T-helper 2 cell (primary cell): ENCODE measurements at places on chromosomes 7 and 10.

GRCh38 chr10:91557651-91558111 lies 75.2 kb downstream of the PPP1R3C start:
- no peak for DNase-seq

- no peak for DNase-seq
These were observed 22.1 kb downstream of the HSPA12A start for GRCh38 chr10:116720241-116720643.

GRCh38 chr7:86013662-86014061 lies 630.0 kb upstream of the GRM3 start:
- no peak for DNase-seq

DNA sequence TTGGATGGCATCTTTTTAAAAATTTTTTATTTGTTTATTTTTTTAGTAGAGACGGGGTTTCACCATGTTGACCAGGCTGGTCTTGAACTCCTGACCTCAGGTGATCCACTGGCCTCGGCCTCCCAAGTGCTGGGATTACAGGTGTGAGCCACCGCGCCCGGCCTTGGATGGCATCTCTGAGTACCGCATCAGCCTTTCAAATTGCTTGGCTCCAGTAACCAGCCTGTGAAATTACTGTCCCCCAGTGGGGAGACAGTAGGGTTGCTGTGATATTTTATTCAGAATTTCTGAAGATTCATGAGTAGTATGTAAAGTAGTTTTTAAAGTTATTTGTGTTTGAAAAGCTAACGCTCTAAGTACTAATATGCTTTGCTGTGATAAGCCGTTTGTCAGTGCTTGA lies 1.2 kb downstream of the NUB1 start:
- DNase-seq, result no peak

GRCh38 chr7:2864999-2865670 lies 21.0 kb upstream of the GNA12 start:
- DNase-seq, result peak; percentile 60

DNA sequence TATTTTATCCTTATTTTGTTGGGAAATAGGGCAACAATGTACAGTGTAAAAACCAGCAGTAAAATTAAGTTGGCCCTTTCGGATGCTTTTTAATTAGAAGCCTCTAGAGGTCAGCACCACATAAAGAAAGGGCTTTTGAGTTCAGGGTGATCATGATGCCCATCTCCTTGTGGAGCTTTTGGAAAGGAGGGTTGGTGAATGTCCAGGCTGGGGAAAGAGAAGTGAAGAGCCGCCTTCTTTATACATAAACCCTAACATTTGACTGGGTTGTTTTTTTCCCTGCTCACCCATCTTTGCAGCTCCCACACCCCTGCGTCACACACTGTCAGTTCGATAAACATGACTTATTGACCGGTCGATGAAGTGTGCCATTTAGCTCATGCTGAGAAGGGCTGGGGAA lies 29.8 kb downstream of the MTURN start:
- DNase-seq, result no peak

DNA sequence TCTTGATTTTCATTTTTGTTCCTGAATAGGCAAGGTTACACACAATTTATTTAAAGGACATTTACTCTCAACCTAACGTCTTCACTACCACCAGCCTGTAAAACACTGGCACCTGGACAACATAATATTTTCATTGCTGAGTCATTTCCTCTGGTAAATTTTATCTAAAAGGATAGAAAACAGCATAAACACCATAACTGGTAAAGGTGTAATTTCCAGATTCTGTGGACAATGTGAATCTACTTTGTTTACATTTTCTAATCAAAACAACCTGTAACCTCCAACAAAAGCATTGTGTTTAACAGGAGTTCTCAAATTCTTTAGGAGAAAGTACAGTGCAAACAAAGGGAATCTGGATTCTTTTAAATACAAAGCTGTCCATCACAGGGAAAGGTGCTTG lies 472.0 kb upstream of the AKR1E2 start:
- no peak for DNase-seq

DNA sequence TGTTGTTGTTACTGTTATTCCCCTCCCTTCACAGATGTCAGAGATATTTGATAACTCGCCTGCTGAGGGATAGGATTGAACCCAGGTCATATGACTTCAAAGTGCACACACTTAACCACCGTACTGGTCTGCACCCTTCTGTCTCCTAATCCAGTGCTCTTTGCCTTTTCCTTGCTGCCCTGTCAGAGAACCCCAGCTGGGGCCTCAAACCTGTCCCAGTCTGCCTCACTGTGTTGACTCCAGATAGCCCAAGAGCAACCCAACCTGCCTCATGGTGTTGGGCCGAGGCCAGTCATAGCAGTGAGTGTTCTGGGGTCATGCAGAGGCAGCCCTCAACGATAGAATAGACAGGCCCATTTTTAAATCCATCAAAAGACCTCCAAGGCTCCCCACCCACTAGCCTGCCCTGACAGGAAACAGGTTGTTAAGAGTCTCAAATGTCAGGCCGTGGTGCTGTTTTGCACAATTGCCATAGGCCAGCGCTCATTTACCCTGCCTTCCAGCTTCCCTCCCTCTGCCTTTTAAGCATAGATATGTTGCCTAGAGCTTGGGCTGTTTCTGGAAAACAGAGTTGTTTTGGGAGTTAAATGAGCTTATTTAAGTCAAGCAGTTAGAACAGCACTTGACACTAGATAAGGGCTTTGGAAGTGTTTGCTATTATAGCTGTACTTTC lies 37.0 kb upstream of the PDCD4 start:
- DNase-seq, result no peak

GRCh38 chr10:119523895-119524719 lies 18.4 kb downstream of the RGS10 start:
- DNase-seq, result no peak

GRCh38 chr10:101828766-101829551 lies 10.7 kb upstream of the OGA start:
- no peak for DNase-seq

DNA sequence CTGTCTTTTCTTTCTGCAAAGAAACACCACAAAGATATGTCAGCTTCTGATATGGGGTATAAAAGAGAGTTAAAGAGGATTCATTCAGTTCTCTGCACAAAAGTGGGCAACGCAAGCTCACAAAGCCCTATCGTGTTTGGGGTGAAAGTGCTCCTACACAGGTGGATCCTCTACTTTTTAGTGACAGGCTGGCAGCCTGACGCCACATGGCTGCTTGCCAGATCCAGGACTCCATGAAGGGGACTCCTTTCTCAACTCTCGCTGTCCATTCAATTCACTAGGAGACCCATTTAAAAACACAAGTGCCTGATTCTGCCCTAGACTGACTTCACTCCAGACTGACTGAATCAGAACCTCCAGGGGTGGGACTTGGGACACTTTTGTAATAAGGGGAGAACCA lies 8.0 kb downstream of the PARP12 start:
- no peak for DNase-seq

DNA sequence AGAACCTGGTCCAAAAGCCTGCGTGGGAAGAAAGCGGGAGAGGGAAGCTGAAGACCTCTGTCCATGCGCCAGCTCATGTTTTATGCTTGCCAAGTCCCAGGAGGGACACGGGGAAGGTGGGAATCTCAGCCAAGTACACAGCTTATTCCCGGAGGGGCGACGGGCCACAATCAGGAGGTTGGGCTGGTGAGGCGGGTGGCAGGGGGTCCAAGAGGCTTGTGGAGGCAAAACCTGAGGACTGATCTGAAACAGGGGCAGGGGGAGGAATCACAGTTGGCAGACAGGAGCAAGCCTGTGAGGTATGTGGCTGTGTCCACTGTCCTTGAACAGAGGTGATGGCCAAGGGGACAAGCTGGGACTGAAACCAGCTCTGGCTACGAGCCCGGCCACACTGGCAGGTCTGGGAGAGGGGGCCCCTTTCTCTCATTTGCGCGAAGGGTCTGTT lies 38.0 kb upstream of the LEP start:
- DNase-seq, result no peak

DNA sequence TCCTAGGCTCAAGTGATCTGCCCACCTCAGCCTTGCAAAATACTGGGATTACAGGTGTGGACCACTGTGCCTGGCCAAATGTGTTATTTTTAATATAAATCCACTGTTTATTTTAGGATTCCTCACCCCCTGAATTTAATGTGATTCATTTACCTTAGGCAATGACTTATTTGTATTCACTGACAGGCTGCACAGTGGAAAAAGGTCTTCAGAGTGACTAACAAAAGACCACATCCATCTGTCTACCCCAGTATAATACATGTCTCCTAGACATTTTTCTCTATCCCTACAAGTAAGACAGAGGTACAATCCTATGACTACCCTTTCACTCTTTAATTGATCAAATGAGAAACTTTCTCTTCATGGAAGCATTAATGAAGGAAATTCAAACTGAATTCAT lies 230.2 kb downstream of the AHR start:
- DNase-seq, result no peak

DNA sequence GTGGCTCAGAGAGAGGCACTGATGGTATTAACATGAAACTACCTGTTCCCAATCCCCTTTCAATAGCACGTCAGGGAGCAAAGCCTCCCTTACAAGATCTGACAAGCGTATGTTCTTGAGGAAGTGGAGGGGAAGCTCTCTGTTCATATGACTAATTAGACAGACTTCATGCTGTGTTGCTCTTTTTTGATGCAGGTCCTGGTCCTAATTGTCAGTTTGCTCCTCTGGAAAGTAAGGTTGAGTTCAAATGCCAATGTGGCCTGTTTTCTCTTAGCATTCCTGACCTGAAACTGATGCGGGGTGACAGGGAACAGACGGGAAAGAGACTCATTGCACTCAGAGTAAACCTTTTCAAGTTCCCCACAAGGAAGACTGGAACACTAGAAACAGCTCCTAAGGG lies 27.0 kb upstream of the TBX20 start:
- DNase-seq, result no peak

DNA sequence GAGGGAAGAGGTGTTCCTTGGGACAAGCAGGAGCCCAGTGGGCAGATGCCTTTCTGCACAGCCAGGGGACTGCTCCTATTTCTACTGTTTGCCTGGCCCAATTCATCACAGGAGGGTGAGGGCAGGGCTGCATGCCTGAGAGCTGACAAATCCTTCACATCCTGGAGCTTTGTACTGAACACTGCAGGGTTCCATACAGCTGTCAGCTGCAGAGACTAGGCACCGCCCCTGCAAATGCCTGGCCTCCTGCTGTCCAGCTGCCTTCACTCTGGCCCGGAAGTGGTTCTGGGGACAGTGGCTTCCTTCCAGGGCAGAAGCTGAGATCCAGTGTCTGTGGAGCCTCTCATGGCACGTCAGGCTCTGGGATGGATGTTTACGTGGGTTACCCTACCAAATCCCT lies 470.7 kb downstream of the DNAJB6 start:
- DNase-seq, result no peak
